ENCODE measurements at places on chromosomes 2 and 18.

- DNase-seq = no peak
Measured at GRCh38 chr2:217147818-217148217, 288.0 kb upstream of the TNP1 start.

DNA sequence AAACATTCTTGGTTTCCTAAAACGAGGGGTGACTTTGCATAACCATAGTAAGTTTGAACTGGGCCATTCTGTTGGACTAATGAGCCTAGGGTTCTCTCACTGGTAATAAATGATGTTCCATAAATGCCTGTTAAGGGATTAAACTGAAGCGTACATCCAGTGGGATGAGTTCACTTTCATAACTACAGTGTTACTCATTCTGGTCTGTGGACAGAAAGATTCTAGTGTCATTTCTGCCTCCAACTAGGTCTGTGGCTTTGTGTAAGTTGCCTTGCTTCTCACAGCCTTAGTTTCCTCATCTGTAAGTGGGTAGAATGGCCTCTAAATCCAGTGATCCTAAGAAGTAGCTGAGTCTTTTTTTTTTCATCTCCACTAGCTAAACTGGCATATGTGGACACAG is 1860.6 kb upstream of the PIK3C3 start:
- no peak for DNase-seq

DNA sequence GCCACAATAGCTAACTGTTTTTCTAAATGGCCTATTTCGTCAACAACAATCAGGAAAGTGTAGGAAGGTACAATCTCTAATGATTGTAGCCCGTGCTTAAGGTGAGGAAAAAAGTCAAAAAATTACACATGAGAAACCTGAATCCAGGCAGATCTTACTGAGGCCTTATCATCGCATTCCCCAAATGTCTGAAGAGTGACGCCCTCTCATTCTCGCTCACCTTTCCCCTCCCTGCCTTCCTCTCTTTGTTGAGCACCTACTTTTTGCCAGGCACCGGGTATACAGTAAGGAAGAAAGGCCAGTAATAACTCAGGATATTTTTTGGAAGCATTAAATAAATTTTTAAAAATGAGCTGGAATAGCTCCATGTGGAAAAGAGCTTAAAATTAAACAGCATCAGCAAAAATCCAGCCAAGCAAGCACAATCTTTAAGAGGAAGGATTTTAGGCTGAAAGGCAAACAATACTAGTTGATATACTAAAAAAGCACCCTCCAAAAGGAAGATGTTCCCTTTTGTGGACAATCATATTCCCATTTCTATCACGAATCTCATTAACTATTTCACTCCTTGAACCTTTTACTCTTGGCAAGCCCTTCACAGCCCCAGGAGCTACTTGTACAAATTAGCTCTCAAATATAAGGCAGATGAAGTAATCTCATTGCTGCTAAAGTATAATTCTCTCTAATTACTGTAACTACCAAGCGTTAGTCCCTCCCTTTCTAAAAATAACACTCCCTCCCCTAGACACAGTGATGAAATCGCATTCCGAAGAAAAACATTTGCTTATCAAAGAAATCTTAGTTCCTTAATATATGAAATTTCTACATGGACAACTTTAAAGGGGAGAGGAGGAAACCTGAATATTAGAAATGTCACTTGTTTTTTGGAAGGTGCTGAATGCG is 40.0 kb downstream of the STAT1 start:
- DNase-seq = no peak

DNA sequence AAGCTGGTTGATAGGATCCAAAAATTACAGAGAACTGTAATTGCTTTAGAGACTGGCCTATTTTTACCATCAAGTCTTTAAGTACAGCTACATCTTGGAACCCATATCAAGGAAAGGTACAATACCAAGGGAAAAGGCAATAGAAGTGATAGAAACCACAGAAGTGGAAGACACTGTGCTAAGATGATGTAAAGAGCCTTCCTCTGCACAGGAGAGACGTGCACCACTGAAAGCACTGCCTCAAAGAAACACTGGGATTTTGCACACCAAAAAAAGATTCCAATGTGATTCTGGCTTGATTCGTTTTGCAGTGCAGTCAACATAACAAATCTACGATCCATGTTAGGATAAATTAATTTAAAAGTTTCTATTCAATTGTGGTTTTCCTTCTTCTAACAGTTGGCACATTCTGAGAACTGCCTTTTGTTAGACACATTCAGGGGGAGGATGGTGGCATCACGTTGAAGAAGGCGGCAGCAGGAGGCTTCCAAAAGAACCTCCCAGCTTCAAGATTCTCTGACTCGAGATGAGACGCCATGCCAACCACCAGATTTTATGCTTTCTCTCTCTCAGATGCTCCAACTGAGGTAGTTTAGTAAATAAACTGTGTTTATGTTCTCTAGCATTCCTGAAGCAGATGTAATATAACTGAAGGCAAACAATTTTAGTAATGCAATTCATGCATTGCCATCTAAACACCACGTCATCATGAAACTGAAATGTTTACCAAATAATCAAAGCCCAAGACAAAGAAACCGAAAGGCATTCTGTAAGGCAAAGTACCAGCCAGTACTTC is 102.9 kb downstream of the BCL2 start:
- no peak for DNase-seq

DNA sequence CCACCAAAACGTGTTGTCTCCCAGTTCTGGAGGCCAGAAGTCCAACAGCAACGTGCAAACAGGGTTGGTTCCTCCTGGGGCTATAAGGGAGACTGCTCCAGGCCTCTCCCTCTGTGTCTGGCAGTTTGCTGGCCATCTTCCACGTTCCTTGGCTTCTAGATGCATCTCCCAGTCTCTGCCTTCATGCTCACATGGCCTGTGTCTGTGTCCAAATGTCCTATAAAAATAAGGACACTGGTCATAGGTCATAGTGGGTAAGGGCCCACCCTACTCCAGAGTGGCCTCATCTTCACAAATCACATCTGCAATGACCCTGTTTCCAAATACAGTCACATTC is 69.4 kb upstream of the TAF1B start:
- DNase-seq = no peak

DNA sequence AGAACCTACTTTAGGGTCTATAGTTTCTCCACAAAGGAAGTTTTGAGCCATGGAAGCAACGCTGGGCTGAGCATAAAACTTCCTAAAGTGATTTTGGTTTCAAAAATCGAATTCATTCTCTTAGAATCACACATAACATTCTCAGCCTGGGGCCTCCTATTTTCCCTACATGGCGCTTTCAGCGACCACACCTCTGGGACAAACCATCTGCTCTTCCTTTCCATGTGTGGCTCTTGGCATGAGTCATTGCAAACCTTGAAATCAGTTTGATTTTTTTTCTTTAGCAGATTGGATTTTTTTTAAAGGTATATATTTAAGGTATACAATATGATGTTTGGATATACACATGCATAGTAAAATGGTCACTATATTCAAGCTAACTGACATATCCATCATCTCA is 72.5 kb upstream of the APCDD1 start:
- DNase-seq = no peak

- DNase-seq = no peak
Measured at GRCh38 chr2:12720754-12721378, 4.1 kb downstream of the TRIB2 start.

GRCh38 chr18:65347446-65347845 is 403.4 kb upstream of the CDH7 start:
- peak; percentile 57 for DNase-seq

- DNase-seq = no peak
Measured at GRCh38 chr2:35033748-35034147, 1321.8 kb upstream of the CRIM1 start.

GRCh38 chr2:109638795-109639194 is 24.6 kb downstream of the SOWAHC start:
- peak; percentile 9 for DNase-seq

DNA sequence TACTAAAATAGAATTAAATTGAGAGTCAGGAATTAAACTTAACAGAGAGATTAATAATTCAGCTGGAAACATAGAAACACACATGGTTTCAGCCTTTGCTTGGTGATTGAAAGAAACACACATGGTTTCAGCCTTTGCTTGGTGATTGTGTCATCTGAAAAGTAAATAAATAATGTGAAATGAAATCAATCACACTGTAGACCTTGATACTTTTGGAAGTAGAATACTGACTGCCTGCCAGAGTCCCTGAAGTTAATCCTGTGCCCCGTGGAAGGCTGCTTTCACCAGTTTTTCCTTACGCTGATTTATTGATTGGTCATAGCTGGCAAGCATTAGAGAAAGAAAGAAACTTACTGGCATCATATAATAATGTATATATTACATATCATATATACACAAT is 1252.7 kb upstream of the FAM98A start:
- no peak for DNase-seq

GRCh38 chr18:32812342-32812741 is 39.5 kb upstream of the KLHL14 start:
- no peak for DNase-seq

DNA sequence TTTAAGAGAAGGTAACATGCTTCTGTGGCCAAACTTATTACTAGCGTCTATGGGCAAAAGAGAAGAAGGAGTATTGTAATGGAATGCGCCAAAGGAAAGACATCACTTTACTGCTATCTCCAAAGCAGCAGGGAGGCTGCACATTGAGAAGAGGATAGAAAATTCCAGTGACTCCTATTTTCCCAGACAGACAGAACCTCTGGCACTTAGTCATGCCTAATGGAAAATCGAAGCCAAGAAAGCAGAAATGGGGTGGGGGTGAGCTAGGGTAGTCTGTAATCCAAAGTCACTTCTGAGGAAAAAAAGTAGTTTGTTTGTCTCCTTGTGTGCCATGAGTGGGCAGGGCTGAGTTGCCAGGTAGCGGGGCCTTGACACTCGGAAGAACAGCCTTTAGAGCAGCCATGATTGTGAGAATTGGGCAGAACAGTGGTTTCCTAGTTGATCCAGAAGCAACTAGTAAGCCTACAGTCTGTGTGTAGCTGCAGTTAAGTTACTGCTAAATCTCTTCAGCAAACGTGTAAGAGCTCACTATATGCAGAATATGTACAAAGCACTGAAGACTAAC is 79.4 kb upstream of the FOSL2 start:
- DNase-seq = no peak

GRCh38 chr2:1495676-1496358 is 82.6 kb downstream of the TPO start:
- no peak for DNase-seq

DNA sequence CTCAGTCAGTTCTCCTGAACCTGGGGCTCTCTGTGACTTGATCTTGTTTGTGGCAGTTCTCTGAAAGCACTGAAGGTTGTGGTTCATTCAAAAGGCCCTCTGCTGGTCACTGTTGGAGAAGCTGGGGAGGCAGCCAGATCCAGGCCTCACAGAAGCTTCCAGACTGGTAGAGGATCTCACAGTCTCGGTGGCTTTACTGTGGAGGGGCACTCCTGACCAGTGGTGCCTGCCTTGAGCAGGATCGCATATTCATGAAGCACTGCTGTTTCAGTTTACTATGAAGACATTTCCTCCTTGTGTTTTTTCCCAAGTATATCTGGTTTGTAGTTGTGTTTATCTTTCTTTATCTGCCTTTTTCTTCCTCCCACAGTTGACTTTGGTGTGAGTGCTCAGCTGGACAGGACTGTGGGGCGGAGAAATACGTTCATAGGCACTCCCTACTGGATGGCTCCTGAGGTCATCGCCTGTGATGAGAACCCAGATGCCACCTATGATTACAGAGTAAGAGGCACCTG is 133.9 kb downstream of the MAP4K4 start:
- peak; percentile 29 for DNase-seq

GRCh38 chr2:217515615-217516309 is 487.0 kb downstream of the TNS1 start:
- DNase-seq = no peak

GRCh38 chr2:197332641-197333040 is 22.1 kb upstream of the ANKRD44 start:
- DNase-seq = no peak

DNA sequence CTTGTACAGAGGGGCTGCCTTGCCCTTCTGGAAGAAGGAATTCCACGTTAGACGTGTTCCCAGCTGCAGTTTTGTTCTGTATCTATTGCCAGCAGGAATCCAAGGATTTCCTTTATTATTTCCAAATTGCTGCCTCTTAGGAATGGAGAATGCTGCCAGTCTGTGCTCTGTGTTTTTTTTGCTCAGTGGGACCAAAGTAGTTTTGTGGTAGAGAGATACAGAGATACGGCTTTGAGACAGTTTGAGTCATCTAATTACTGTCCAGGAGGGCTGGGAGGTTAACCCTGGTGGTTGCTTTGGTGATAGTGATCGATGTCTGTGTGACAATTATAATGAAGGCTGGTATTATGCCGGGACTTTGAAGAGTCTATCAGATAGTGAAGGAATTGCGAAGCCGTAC is 26.3 kb downstream of the ASAP2 start:
- DNase-seq = no peak

DNA sequence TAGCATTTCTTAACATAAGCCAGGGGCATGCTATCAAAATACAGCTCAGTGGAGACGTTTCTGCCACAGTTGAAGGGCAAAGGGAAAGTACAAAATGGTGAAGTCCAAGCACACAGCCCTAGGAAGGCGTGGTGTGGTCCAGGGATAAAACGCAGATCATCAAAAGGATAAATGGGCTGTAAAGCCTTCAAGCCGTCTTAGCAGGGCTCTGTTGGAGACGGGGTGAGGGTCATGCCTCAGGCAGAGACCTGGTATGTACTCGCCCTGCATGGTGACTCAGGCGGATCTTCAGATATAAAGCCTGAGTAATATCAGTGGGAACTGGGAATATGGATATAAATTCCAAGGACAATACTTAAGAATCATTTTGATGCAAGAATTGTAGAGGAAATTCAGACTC is 61.2 kb downstream of the NGEF start:
- no peak for DNase-seq

DNA sequence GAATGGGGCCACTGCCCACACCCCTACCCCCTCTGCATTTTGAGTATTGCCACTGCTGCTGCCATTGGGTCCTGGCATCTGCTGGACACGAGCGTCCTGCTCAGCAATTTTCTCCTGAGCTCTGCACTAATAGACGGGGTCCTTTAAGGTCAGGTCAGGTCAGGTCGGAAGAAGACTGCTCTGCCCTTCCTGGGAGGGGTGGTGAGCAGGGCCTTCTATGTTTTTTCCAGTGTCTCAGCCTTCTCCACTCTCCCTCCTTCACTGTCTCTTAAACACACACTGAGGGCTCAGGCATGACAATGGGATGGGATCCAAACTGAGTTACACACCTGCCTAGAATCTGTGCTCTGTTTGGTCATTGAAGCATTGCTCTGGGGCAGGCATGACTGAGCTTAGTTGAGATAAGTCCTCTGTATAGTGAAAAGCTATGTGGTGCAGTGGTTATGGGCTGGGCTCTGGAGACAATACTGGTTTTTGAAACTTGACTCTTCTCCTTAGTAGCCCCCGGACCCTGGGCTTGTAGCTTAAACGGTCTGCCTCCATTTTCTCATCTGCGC is 10.6 kb downstream of the MYO1B start:
- no peak for DNase-seq

GRCh38 chr2:63651356-63651755 is 62.6 kb downstream of the MDH1 start:
- DNase-seq = no peak

GRCh38 chr2:71925268-71926088 is 222.2 kb downstream of the CYP26B1 start:
- no peak for DNase-seq

GRCh38 chr2:71876542-71877451 is 270.9 kb downstream of the CYP26B1 start:
- DNase-seq = no peak

GRCh38 chr18:10398571-10398970 is 55.9 kb upstream of the APCDD1 start:
- no peak for DNase-seq

- no peak for DNase-seq
Measured at GRCh38 chr2:22520369-22521288, 864.4 kb upstream of the KLHL29 start.
